ENCODE measurements at places on chromosomes 5 and 9. TPM values are rescaled to one million over a fixed set of nuclear protein-coding genes. Genes with fewer than 3 reads are reported as not detected.

TGFBR1 gene
- 44.2 TPM for total RNA-seq

TESK1 gene
- 10.5 TPM for total RNA-seq

FOXD4L6 gene
- total RNA-seq: not detected

TNFSF15 gene
- total RNA-seq: 0.59 TPM

RANBP3L gene
- 5.1 TPM for total RNA-seq

TAF1L gene
- total RNA-seq: under 0.01 TPM

ENG gene
- 9.1 TPM for total RNA-seq

FBP2 gene
- total RNA-seq: 5.5 TPM

PAEP gene
- not detected for total RNA-seq

TNFSF8 gene
- total RNA-seq: 1.6 TPM

TRAF1 gene
- 4.1 TPM for total RNA-seq

PIP5K1B gene
- total RNA-seq: 5.0 TPM

FAM169A gene
- total RNA-seq: 4.6 TPM

- DNase-seq: no peak
Observed at GRCh38 chr5:6729386-6730310, 16.4 kb downstream of the TENT4A start.

- DNase-seq: no peak
Observed at GRCh38 chr5:108878756-108879155, 131.1 kb downstream of the FER start.

DNA sequence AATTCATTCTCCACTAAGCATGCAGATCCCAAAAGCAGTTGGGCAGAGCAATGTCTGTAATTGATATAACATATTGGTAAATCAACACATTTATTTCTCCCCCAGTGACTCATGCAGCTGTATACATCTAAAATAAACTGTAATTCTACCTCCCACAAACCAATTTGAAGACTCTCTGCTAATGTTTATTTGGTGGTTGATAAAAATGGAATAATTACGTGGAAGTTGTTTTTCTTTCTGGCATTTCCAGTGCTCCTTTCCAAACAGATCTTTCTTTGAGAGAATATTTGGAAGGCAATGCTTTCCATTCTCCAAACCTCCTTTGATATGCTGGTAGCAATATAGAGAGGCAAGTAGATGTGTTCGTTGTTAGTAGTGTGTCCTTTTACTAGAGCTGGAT, 194.7 kb downstream of the CHSY3 start:
- DNase-seq: no peak

GRCh38 chr9:96751815-96752214, 26.1 kb downstream of the ZNF510 start:
- DNase-seq: no peak

DNA sequence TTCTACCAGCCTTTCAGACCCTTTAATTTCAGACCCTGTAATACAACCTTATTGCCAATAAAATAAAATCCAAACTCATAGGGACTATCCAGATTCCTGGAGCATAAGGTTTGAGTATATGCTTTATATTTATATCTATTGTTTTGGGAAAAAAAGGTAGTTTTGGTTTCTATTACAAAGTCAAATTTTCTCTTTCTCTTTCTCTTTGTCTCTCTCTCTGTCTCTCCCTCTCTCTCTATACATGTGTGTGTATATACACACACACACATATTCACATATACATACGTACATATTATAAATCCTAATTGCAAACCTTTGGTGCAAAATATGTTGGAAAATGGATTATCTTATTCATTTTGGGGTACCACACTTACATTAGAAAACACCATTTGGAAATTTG, 39.0 kb downstream of the TMEM232 start:
- DNase-seq: no peak

GRCh38 chr5:42005561-42006153, 80.6 kb downstream of the FBXO4 start:
- DNase-seq: no peak

GRCh38 chr9:88979021-88979420, 12.2 kb upstream of the S1PR3 start:
- DNase-seq: no peak

DNA sequence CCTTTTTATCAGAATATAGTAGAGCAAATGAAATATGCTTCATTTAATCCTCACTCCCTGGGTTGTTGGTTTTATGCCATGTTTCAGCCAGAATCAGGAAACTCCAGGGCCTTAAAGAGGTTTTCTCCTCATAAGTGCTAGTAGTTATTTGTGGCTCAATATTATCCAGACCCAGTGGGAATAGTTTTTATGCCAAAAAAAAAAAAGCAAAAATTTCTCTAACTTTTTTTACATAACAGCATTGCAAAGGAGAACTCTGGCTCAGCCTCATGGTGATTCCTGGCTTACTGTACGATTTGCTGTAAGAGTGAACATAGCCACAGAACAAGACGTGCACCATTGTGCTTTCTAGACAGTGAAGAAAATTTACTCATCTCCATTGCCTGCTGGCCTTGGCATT, 232.5 kb downstream of the PJA2 start:
- DNase-seq: peak; percentile 17

- peak; percentile 42 for DNase-seq
Observed at GRCh38 chr5:136082390-136083193, 50.1 kb upstream of the SMAD5 start.

DNA sequence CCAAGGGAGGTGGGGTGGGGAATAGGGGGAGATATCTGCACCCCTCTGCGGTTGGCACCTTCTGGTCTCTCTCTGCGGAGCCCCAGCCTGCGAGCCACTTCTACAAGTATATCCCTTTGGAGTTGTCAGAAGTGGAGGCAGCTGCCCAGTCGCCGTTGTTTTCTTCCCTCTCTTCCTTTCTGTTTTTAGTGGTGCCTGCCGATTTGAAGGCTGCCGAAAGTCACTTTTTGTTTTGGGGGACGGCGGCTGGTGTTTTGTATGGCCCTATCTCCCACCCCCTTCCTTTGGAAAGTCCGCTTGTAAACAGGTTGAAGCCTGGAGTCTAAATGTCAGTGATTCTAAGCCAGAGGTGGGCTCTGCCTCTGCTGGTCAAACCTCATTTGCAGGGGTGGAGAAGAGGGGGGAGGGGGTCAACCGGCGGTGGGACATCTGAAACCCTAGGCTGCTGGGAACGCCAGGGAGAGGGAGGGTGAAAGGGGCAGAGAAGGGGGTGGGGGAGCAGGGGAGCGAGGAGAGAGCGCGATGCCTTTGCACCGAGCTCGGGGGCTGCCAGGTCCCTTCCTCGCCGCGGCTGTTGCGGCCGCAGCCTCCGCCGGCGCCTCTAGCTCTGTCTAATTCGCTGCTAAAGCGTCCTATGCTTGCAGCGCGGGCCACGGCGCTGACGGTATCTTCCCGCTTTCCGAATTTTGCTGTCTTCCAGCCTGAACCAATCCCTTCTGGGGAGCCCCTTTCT, at the start of gene FGF10:
FGF10 (minus strand) TSS at position 331 of the 733 bp plus-strand sequence. CDS start 738 bp downstream, outside the sequence.
- DNase-seq: peak; percentile 41

DNA sequence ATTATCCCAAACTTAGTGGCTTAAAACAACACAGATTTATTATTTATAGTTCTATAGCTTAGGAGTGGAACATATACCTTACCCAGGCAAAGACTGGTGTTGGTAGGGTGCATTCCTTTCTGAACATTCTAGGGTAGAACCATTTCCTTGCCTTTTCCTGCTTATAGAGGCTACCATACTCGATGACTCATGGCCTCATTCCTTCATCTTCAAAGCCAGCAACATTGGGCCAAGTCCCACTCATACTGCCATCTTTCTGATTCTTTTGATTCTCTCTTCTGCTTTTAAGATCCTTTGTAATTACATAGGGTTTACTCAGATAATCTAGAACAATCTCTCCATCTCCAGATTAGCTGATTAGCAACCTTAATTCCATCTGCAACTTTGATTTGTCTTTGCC, 452.7 kb upstream of the KLF4 start:
- no peak for DNase-seq

- no peak for DNase-seq
Observed at GRCh38 chr5:159106193-159106568, 6.5 kb upstream of the EBF1 start.

DNA sequence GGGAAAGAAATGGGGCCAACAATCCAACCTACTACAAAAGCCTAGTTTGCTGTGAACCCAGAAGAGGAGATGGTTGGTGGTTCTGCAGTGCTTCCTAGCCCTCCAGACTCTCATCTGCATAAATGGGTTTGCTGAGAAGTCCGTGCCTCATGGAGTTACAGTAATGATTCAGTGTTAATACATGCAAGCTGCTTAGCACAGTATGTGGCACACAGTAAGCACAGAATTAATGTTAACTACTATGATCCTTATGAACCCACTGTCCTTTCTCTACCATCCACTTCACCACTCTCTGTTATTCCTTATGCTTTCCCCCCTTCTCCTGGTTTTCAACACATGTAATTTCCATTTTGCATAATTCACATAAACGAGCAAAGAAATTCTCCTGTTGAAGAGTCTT, 100.0 kb downstream of the ACTBL2 start:
- DNase-seq: no peak

- DNase-seq: no peak
Observed at GRCh38 chr5:143207058-143207457, 196.4 kb downstream of the NR3C1 start.

DNA sequence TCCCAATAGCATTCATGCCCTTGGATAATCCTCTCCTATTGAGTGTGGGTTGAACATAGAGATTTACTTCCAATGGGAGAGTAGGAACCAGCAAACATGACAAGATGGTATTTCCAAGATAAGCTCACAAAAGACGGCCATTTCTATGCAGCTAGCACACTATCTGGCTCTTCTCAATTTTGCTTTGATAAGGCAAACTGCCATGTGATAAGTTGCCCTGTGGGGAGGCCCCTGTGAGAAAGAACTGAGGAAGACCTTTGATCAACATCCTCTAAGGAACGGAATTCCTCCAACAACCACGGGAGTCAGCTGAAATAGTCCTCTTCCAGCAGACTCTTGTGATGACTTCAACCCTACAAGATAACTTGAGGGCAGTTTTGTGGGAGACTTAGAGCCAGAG, 211.9 kb upstream of the TRPM3 start:
- DNase-seq: no peak

DNA sequence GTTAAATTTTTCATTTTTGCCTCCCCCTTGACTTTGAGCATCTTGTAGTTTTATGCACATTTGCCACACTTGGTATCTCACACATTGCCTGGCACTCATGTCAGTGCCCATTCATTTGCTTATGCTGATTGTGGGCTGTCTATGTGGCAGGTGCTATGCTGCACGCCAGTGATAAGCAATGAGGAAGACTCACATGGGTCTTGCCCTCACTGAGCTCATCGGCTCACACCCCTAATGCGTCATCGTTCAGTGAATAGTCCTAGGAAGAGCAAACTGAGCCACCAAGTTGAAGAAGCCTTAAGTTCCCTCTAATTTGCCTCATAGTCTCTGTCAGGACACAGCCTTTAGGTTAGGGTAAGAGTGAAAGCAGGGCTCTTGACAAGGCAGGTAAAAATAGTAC, 209.4 kb upstream of the IL12B start:
- no peak for DNase-seq

DNA sequence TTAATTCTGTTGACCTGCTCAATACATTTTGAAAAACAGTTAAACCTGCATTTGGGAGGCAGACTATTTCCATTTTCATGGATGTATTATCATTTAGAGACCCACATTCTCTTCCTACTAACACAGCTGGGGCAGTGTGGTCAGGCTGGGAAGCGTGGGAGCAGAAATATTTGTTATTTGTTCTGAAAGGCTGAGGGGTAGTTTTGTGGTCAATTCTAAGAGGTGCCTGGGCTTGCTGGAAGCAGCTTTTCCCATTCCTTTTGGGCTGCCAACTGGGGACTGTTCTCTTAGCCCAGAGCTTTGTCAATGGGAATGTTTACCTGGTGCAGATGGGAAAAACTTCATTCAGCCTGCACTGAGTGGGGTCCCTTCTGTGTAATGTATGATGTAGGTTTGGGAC, 171.4 kb upstream of the DAP start:
- DNase-seq: no peak

DNA sequence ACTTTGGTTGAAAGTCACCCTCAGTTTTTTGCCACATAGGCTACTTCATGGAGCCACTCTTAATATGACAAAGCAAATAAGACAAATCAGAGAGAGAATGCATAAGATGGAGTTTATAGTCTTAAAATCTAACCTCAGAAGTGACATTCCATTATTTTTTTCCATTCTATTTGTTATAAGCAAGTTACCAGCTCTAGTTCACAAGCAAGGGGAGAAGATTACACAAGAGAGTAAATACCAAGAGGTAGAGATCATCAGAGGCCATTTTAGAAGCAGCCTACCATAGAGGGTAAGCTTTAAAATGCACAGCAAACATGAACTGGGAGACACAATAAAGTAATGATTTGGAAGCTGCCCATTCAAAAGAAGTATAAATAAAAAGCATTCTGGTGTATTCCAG, 651.3 kb upstream of the MEF2C start:
- DNase-seq: no peak

DNA sequence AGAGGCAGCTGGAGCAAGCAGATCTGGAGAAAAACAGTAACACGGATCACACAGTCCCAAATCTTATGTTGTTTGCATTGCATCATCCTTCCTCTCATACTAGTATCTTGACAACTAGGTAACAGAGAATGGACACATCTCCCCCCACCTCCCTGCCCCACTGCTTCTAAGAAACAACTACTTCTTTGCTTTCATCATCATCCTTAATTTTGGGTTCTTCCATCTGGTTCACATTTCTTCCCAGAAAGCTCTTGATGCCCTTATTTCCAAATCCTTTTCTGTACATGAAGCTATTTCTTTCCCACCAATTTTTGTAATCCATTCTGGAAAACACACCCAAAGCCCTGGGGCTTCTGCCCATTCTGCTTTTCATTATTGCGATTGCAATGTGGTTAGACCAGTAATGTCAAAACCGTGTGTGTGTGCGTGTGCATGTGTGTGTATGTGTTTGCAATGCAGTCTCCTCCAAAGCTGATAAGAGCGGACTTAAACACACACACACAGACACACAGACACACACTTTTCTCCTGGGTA, 254.7 kb upstream of the SLC30A5 start:
- peak; percentile 75 for DNase-seq

- no peak for DNase-seq
Observed at GRCh38 chr5:37436146-37436934, 57.2 kb downstream of the WDR70 start.

GRCh38 chr5:61599370-61600122, 267.5 kb downstream of the ZSWIM6 start:
- peak; percentile 17 for DNase-seq

Data from skin of body (tissue), 3 donors.